LoVo (cell line): ENCODE measurements at places on chromosomes 2 and 18.

- no peak for DNase-seq
Measured at GRCh38 chr2:56313500-56313921, 129.7 kb downstream of the CCDC85A start.

- DNase-seq, result no peak
Measured at GRCh38 chr18:6781796-6782195, 52.3 kb downstream of the ARHGAP28 start.

GRCh38 chr2:101140237-101140636, 10.9 kb downstream of the TBC1D8 start:
- DNase-seq, result no peak

DNA sequence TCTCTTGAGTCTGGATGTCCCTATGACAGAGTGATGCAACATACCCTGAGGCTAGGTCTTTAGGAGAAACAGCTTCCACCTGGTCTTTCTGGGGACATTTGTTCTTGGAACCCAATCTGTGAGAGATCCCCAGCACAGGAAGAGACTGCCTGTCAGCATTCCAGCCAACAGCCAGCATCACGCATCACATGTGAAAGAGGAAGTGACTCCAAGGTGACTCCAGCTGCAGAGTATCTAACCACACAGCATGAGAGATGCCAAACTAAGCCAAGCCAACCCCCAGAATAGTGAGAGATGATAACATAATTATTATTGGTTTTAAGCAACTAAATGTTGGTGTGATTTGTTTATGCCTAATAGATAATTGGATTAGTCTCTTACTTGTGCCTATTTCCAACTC, 35.7 kb downstream of the C18orf63 start:
- DNase-seq, result no peak
